Esophagus (tissue), 2 donors: ENCODE measurements at places on chromosomes 3 and 15. TPM values are rescaled to one million over a fixed set of nuclear protein-coding genes. Genes with fewer than 3 reads are reported as not detected.

The PPP2R3A gene
- polyA plus RNA-seq: 2.1 TPM

The SLC30A4 gene
- polyA plus RNA-seq: 2.9 TPM

The CD96 gene
- 0.88 TPM for polyA plus RNA-seq

The DCLK3 gene
- 0.02 TPM for polyA plus RNA-seq

The GOLGA8O gene
- 0.18 TPM for polyA plus RNA-seq

The TNFSF10 gene
- 45.1 TPM for polyA plus RNA-seq

The PIERCE2 gene
- polyA plus RNA-seq: 0.73 TPM

The CLDN16 gene
- polyA plus RNA-seq: 0.05 TPM

The CFAP100 gene
- polyA plus RNA-seq: not detected

The CD276 gene
- polyA plus RNA-seq: 11.0 TPM

The PLSCR2 gene
- polyA plus RNA-seq: not detected
